ENCODE measurements at places on chromosomes 7 and 10.

DNA sequence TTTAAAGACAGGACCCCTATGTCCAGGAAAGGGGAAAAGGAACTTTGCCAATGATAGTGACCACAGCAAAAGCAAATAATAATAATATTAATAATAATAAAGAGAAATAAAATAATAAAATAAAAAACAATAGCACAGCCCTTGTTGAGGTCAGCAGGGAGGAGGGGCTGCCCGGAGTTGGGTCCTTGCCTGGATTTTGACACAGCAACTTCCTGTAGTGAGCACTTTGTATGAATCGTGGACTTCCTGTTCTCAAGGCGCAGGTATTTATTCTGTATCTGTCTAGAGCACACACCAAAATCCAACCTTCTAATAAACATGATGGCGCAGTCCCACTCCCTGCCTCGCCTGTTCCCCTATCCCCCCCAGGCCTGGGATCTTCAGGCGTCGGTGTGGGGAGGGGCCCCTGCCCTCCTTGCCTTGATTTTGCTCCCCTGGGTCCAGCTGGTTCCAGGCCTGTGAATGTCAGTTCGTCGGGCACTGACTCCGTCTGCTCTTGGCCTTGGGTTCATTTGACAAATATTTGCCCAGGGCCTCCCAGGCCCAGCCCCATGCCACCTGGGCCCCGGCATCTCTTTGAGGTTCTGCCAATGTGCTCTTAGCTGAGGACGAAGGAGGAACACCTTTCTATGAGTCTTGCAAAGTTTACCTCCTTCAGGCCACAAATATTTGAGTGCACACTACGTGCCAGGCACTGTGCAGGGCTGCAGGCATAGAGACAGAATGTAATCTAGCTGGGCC, 13.9 kb downstream of the TRIM8 start:
- H3K27ac ChIP-seq: peak overlapping the region; percentile 45
- peaks cover 28% of the 10 kb centered on the region for H3K4me1 ChIP-seq
- no peak overlapping the region for H3K4me3 ChIP-seq

DNA sequence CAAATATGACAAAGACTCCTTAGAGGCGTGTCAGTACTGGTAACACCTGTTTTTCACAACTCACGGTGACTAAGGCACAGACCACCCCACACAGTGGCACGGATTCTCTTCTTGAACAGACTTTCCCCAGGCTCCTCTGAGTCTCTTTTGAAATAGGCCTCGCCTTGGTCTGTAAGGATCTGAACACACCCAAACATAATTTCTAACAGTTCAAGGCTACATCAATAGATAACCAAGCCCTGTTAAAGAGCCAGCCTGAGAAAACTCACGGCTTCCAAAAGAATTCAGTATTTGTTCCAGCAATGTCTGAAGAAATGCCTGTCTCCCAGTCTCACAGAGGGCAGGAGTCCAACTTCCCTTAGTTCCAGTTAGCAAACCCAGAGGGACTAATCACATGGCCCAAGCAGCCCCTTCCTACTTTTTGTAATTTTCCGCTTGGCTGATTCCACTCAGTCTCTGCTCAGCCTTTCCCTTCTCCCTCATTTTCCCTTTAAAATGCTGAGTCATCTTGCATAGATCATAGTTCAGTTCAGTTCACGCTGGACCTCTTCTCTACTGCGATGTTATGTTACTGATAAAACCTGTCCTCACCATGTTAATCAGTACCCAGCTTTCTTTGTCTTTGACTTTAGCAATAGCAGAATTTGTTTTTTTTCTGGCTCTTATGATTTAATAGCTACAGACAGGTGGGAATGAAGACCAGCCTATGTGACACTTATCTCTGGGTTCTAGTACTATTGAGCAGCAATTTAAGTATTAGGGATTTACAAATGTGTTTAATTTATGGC, 22.6 kb upstream of the AKR1C3 start:
- DNase-seq: no peak
- H3K27me3 ChIP-seq: no peaks in the 10 kb centered on the region

GRCh38 chr10:121854809-121855445, 72.9 kb downstream of the ATE1 start:
- no peak for DNase-seq
- H3K27ac ChIP-seq: no peak overlapping the region
- H3K4me1 ChIP-seq: no peaks in the 10 kb centered on the region
- H3K36me3 ChIP-seq: no peaks in the 10 kb centered on the region
- no peaks in the 10 kb centered on the region for H3K27me3 ChIP-seq

- no peaks in the 10 kb centered on the region for H3K27me3 ChIP-seq
- H3K4me1 ChIP-seq: no peaks in the 10 kb centered on the region
- H3K4me3 ChIP-seq: no peak overlapping the region
- no peaks in the 10 kb centered on the region for H3K36me3 ChIP-seq
- no peak overlapping the region for H3K27ac ChIP-seq
Observed at GRCh38 chr10:12687996-12688395, 313.5 kb downstream of the CCDC3 start.

DNA sequence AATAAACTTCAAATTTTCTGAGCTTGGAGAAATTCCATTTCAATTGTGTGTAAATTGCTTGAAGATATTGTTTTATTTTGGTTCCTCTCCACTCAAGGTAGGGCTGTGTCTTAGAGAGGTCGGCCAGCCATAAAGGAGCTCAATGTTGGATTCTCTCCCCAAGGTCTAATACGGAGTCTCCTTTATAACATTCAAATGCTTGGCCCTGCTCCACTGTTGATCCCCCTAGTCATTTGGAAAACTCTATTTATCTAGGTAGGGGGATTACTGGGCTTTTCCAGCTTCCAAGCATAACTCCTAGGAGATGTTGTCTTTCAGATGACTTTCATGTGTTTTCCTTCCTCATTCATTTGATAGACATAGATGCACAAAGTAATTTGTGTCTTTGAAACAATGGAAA, 170.9 kb downstream of the LRMDA start:
- H3K27ac ChIP-seq: no peak overlapping the region
- DNase-seq: no peak
- no peaks in the 10 kb centered on the region for H3K36me3 ChIP-seq
- no peaks in the 10 kb centered on the region for H3K4me1 ChIP-seq
- H3K27me3 ChIP-seq: no peaks in the 10 kb centered on the region

Measured in effector memory CD4-positive, alpha-beta T cell (primary cell).